ENCODE measurements at places on chromosomes 2 and 18.

DNA sequence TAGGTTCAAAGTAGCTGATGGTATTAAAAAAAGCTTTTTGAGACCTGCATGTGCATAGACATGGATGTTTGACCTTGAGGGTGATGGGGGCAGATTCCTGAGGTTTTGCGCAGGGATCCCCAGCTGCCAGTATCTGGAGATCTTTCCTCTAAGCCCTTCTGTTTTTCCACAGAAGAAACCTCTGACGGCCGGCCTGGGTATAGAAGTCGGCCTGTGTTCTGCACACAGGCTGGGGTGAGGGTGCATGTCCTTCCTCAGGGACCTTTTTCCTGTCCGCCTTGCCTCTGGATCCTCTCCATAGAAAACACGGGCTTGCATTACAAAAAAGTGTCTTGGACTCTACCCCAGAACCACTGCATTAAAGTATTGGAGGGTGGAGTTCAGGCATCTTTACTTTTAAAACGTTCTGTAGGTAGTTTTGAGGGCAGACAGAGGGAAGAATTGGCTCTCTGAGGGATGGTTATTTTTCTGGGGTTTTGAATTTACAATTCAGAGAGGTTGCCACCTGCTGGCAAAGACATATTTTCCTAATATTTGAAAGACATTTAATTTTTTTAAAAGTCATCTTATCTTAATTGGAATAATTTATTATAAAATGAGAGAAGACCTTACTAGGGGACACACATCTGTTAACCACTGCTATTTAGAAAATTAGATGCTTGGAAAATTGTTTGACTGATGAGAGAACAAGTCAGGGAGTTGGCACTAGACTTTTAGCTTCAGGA is 350.6 kb downstream of the DCDC2C start:
- no peak for DNase-seq

DNA sequence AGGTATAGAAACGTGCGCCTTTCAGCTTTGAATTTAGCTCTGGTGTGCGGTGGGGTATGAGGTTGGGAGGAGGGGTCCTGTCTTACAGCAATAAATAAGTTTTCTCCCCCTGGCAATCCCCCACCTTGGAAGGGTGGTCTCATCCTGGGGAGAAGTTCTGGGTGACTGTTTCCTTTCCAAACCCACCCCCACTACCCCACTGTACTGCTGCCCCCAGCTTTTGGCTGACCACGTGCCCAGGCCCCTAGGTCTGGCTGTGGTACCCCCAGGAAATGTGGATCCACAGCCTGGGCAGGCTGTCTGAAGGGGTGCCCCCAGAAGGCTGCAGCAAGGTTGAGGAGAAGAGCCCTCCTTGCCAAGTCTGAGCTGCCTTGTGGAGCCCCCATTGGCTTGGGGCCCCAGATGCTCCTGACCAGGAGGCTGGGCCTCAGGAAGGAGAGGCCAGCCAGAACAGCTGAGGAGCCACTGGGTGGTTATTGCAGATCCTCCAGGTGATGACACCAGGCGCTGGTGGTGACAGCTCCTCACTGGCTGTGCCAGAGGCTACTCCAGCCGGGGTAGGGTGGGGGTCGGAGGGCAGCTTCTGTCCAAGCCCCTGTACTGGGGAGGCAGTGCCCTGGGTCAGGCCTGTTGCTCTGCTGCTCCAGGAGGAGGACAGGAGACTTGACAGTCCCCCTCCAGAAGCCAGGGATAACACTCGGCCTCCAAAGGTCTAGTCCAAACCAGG is 24.2 kb downstream of the CCT7 start:
- DNase-seq, result no peak

GRCh38 chr18:25121442-25121841 is 230.5 kb downstream of the ZNF521 start:
- DNase-seq, result no peak

DNA sequence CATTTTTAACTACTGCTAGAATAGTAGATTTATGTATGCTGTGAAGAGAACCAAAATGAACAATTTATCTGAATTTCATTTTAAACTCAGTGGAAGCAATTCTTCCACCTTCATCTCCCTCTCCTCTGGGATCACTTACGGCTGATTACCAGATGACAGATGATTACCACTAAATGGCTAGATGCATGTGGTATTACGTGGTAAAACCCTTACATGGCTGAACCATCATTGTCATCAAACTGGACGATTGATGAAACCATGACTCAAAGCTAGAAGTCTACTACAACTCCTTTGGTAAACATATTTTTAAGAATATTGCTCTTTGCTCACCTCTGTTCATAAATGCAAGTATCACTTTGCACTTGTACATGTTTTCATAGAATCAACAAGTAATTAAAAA is 48.5 kb upstream of the DOCK10 start:
- DNase-seq, result no peak

DNA sequence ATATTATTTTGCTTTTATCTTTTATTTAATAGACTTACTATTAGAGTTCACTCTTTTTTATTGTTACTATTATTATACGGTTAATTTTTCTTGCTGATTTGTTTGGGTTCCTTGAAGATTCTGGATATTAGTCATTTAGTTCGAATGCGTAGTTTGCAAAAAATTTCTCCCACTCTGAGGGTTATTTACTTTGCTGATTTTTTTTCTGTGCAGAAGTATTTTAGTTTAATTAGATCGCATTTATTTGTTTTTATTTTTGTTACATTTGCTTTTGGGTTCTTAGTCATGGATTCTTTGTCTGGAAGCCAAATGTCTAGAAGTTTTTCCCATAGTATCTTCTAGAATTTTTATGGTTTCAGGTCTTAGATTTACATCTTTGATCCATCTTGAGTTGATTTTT is 585.2 kb downstream of the CPS1 start:
- no peak for DNase-seq

GRCh38 chr2:30663806-30664205 is 143.4 kb downstream of the CAPN13 start:
- DNase-seq, result no peak

GRCh38 chr2:169732583-169733358 is 861 bp upstream of the KLHL23 start:
- no peak for DNase-seq

GRCh38 chr2:232028071-232028470 is 66.6 kb downstream of the DIS3L2 start:
- no peak for DNase-seq

DNA sequence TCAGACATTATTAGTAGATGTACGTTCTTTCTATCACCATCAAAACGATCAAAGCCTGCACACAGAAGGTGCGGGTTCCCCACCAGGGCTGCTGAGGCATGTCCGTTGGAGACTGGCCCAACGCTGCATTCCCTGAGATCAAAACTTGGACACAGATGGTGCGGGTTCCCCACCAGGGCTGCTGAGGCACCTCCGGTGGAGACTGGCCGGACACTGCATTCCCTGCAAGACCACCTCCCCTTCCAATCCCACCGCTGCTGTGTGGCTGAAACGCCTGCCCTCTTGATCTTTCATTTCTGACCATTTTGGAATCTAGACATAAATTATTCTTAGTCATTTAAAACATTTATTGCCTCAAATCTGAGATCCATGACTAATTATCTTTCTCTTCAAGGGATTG is 254.2 kb upstream of the SALL3 start:
- no peak for DNase-seq

GRCh38 chr2:168152902-168153530 is 94.4 kb downstream of the STK39 start:
- DNase-seq, result no peak

DNA sequence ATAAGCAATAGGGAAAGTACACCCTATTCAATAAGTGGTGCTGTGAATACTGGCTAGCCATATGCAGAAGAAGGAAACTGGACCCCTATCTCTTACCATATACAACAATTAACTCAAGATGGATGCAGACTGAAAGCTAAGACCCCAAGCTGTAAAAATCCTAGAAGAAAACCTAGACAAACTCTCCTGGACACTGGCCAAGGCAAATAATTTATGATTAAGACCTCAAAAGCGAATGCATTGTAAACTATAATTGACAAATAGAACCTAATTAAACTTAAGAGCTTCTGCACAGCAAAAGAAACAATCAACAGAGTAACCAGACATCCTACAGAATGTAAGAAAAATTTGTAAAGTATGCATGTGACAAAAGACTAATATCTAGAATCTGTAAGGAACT is 41.1 kb upstream of the ASXL3 start:
- DNase-seq, result no peak

GRCh38 chr2:46025676-46026075 is 271.5 kb upstream of the EPAS1 start:
- DNase-seq, result no peak

GRCh38 chr2:189393440-189394111 is 47.7 kb upstream of the WDR75 start:
- peak; percentile 93 for DNase-seq

DNA sequence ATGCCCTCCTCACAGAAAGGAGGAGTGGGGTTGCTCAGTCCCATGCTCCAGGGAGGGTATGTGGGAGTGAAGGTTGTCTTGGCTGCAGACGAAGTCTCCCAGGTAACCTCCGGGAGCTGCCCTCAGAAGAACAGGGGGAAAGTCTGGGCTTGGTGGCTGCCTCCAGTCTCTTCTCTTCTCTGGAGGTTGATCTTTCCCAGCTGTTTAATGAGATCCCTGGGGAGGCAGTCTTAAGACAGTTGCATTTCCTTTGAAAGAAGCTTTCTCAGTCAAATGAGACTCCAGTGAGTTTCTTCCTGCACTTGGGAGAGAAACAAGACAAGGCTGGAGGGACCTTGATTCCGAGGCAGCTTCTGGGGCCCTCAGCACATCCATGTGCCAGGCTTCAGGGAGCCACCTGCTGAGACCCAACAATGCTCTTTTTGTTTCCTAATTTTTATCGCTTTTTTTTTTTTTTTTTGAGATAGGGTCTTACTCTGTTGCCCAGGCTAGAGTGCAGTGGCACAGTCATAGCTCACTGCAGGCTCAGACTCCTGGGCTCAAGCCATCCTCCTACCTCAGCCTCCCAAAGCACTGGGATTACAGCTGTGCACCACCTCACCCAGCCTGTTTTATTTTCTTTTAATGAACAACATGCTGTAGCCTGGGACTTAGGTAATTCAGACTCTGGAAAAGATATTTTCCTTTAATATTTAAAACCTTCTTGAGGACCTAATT is 71.7 kb upstream of the TPO start:
- DNase-seq, result no peak

GRCh38 chr2:241905716-241906377 is 36.3 kb downstream of the RTP5 start:
- DNase-seq, result no peak

DNA sequence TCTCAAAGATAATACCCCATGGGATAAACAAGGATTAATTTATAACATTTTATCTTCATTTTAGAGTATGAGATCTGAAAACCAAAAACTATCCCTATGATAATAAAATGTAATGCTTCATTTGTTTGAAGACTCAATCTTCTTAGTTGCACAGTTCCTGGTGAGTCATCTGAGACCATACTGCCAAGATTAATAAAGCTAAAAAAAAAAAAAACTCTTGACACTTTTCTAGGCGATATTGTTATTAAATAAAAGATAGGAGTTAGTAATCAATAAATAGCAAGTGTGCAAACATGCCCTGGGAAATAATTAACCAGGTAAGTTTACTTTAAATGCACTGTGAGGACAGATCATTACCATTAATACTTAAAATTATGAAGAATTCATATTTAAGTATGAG is 83.9 kb downstream of the RPE start:
- no peak for DNase-seq

DNA sequence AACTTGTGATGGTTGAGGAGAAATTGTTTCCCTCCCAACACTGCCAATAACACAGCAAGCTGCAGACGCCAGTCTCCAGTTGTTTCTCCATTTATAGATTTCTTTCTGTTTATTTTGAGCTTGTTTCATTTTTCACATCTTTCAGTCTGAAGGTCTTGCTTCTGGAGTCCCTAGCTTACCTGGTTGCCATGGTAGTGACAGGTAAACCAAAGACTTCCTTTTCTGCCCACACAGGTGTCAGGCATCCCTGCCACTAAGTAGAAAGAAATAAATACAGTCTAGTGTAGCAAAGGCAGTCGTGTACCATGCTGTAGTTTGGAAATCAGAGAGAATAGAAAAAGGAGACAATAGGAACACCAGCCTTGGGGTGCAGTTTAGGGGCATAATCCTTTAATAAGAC is 82.8 kb downstream of the MARCHF4 start:
- DNase-seq, result no peak

- no peak for DNase-seq
These were observed 24.0 kb upstream of the SLC39A10 start for GRCh38 chr2:195632856-195633572.

DNA sequence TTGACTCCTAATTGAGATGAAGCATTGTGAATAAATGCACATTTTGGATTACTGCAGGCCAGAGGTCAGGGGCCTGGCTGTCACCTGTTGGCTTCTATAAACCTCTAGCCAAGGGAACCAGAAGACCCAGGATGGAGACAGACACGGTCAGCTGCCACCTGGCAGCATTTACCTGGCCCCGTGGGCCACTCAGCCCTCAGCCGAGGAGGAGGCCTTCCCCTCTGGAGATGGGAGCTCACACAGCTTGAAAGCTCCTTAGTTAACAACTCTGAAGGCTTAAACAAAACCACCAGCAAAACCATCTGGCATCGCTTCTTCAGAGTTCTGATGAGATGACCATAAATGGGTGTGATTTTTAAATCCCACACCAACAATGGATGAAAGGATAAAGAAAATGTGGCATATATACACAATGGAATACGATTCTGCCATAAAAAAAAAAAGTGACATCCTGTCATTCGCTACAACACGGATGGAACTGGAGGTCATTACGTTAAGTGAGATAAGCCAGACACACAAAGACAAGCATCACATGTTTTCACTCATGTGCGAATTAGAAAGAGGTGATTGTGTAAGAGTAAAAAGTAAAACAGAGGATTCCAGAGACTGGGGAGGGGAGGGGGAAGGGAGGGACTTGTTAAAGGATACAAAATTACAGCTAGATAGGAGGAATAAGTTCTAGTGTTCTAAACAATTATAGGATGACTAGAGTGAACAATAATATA is 218.4 kb downstream of the TMEM163 start:
- DNase-seq, result no peak

- no peak for DNase-seq
These were observed 49.6 kb downstream of the NXPH2 start for GRCh38 chr2:138730497-138731030.

GRCh38 chr18:28267878-28268625 is 91.1 kb upstream of the CDH2 start:
- DNase-seq, result peak; percentile 22

DNA sequence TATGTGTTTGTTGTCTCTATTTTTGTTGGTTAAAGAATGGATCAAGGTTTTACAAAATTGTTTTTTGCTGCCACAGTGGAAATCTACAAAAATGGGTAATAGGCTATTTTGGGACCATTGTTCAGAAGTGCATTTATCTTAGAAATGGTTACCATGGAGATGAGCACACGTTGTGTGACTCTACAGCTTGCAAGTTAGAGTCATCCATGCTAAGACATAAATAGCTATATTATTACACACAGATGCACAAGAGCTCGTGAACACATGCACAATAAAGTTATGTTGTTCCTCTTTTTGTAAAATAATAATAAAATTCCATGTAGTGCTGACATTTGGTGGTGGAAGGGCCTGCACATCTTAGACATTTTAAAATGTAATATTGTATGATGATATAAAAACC is 15.5 kb upstream of the DUSP19 start:
- no peak for DNase-seq

- DNase-seq, result no peak
These were observed 21.4 kb downstream of the PNO1 start for GRCh38 chr2:68178954-68179627.

All from HFF-Myc (cell line).